ENCODE measurements at places on chromosomes 2 and 18.
A peak's percentile ranks its signal among the peaks of the same experiment; 100 is the strongest.

DNA sequence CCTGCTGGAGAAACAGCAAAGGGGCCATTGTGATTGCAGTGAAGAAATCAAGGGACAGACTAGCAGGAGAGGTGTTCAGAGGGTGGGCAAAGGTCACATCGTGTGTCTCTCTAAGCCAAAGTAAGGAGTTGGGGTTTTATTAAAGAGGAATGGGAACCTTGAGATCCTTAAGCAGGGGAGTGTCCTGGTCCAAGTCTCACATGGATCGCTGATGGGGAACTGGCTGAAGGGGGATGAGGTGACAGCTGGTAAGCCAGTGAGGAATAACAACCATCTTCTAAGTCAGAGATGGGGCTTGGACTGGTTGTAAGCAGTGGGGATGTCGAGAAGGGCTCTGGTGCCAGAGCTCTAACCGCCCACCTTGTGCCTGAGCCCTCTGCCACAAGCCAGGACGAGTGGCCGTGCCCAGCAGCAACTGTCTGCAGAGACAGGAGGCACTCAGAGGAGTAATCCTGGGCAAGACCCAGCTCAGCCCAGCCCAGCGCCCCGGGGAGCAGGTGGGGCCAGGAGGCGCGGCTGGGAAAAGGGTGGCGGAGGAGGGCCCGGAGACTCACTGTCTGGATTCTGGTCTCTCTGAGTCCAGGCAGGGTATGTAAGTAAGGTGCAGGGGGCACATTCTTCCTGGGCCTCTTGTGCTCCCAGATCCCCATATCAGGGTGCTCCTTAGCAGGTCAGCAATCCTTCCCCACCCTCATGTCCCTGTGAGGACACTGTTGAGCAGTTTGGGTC is 13.7 kb downstream of the WNT10A start:
- DNase-seq, result no peak

DNA sequence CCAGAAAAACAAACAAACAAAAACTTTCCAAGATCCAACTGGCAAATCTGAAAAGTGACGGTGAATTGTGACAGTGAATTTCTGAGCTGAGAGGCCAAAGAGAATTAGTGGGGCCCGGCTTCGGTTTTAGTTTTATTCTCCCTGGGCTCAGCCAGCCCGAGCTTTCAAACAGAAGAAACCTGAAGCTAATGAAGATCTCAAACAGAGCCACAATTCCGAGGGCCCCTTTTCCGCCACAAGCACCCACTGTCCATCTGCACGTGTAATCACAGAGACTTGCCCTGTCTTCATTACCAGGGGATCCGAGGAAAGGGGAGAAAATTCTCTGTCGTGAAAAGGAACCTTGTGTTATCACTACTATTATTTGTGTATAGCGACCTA is 4.2 kb upstream of the ONECUT2 start:
- DNase-seq, result no peak

DNA sequence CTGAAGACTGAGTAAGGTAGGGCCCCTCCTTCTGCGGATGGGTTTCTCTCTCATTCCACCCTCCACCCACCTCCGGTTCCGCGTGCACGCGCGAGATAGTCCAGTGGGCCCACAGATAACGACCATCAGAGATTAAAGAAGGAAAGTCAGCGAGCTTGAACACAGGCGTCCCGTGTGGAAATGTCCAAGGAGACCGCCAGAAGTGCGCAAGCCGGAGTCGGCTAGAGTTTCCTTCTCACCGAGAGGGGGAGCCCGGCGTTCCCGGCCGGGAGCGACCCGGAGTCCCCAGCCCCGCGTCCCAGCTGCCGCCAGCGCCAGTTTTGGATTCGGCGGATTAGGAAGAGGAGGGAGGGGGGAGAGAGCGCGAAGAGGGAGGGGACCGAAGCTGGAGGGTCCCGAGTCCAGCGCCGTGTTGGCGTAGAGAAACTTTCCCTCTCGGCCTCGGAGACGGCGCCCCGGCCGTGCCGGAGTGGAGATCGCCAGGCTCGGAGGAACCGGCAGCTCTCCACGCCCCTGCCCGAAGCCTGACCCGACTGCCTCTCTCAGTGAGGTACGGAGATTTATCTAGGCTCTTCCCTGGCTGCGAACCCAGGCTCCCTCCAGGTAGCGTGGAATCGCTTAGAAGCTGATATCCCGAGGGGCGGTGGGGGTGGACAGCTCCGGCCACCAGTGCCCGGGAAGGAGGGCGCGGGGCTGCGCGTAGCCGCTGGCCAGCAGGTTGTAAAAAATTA is at the start of gene GULP1:
Gene GULP1, plus strand, starts transcription at position 258 of the 731 bp plus-strand sequence. CDS start 185,829 bp downstream, outside the sequence.
- DNase-seq, result peak; percentile 35

- no peak for DNase-seq
Observed at GRCh38 chr2:153020201-153020600, 301.8 kb downstream of the ARL6IP6 start.

GRCh38 chr2:200397785-200398184 is 91.3 kb downstream of the SPATS2L start:
- no peak for DNase-seq

DNA sequence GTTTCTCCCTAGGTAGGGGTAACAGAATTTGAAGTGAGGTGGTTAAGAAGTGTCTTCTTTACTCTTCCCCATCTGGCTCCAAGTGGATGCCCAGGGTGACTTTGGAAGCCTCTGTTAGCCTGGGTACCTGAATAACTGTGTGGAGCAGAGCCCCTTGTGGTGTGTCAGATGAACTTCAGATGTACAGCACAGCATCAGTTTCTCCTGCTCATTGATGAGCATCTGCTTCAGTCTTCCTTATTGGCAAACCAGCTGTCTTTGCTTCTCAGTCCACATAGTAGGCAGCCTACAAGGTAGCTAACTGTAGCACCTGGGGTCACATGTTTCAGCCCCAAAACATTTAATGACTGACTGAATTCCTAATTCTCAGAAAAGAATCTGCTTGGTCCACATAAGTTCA is 56.2 kb upstream of the ATP8B1 start:
- DNase-seq, result no peak

- no peak for DNase-seq
Observed at GRCh38 chr2:172366596-172367150, 60.7 kb upstream of the ITGA6 start.
